ENCODE measurements at places on chromosomes 11 and 22.

DNA sequence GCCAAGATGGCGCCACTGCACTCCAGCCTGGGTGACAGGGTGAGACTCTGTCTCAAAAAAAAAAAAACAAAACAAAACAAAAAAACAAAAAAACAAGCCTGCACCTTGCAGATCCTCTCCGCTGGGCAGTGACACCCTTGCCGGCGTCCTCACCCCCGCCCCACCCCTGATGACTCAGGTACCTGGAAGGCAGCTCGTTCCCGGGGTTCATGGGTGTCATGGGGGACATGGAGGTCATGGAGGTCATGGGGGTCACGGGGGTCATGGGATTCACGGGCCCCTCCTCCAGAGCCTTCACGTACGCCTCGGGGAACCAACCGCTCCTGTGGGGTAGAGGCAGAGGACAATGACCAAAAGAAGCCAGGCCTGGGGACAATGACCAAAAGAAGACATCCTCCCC lies 3.0 kb upstream of the SLC16A8 start:
- no peak for DNase-seq

DNA sequence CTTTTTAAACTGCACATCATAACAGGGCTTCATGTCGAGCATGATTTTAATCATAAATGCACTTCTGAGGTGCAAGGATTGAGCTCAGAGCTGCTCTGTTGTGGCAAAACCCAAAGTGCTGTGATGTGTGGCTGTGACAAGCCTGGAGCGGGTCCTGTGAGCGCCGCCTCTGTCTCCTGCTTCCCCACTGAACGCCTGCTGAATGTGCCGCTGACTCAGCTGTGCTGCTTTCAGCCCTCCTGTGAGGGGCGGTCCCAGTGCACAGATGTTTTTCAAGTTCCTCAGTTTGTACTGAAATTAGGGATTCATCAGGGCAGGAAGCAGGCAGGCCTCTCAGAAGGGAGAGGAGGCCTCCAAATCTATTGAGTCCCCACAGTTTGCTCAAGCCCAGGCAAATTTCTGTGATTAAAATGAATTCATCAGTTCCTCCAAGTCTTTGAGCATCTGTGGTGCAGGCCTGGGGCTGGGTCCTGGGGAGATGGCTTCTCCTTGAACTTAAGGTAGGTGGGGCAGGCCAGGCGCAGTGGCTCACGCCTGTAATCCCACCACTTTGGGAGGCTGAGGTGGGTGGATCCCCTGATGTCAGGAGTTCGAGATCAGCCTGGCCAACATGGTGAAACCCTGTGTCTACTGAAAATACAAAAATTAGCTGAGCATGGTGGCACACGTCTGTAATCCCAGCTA lies 3.0 kb upstream of the GTSE1 start:
- DNase-seq: peak; percentile 69

DNA sequence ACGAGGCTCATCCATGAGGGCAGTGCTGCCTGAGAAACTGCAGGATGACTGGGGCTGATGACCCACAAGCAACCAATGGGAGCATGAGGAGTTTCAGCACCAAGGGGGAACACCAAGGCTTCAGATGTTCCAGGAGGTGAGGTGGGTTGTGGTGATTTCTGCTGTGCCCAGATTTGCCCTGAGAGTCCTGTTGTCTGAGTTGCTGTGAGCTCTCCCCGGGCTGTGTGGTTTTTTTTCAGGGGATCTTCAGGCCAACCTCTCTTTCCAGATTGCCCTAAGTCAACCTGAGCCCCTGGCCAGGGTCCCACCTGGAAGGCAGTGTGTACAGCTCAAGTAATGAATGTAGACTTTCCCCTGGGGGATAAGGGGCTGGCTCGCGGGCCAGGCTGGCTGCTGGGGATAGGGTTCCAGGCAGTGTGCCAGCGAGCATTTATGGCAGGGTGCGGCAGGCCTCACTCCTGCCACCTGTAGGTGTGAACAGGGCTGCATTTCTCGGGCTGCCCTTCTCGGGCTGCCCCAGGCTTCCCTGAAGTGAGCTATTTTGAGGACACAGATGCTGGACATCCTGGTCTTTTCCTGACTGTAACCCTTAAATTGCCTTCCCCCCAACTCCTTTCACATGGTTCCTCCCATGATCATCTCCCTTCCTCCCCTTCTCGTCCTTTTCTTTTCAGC lies 9.8 kb downstream of the SLC22A6 start:
- DNase-seq: peak; percentile 83

- DNase-seq: no peak
Measured at GRCh38 chr11:128095466-128095981, 491.8 kb downstream of the ETS1 start.

GRCh38 chr11:78187366-78188285 lies 800 bp downstream of the KCTD21 start:
- DNase-seq: no peak

DNA sequence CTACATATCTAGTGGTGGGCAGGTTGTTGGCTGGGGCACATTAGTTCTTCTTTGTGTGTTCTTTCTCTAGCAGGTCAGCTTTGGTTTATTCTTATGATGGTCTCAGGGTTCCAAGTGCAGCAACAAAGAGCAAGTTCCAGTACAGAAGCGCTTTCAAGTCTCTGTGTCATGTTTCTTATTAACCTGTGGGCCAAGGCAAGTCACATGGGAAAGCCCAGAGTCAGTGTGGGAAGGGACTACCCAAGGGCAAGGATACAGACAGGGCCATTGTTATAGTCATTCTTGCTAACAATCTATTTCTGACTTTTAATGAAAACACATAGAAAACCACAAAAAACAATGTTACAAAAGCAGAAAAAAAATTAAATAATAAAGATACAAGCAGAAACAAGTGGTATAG lies 754.6 kb downstream of the TBC1D22A start:
- DNase-seq: no peak

DNA sequence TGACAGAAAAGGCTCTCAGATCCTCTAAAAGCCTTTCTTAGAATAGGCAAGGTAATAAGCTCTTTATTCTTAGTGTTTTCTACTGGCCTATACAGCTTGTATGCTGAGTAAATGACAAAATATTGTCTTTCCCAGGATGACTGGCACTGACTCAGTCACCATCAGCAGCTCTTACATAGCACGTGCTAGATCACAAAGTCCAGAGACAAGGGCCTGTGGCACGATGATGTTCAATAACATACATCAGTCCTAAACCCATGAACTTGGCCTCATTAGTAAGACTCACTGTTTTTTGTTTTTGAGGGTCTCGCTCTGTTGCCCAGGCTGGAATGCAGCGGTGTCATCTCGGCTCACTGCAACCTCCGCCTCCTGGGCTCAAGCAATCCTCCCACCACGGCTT lies 42.7 kb downstream of the CELF1 start:
- DNase-seq: no peak

- peak; percentile 54 for DNase-seq
Measured at GRCh38 chr11:67289651-67290479, 762 bp downstream of the ANKRD13D start.

- DNase-seq: peak; percentile 22
Measured at GRCh38 chr11:10155793-10156490, 138.1 kb downstream of the SBF2 start.

- no peak for DNase-seq
Measured at GRCh38 chr11:22465620-22466019, 127.4 kb downstream of the SLC17A6 start.

DNA sequence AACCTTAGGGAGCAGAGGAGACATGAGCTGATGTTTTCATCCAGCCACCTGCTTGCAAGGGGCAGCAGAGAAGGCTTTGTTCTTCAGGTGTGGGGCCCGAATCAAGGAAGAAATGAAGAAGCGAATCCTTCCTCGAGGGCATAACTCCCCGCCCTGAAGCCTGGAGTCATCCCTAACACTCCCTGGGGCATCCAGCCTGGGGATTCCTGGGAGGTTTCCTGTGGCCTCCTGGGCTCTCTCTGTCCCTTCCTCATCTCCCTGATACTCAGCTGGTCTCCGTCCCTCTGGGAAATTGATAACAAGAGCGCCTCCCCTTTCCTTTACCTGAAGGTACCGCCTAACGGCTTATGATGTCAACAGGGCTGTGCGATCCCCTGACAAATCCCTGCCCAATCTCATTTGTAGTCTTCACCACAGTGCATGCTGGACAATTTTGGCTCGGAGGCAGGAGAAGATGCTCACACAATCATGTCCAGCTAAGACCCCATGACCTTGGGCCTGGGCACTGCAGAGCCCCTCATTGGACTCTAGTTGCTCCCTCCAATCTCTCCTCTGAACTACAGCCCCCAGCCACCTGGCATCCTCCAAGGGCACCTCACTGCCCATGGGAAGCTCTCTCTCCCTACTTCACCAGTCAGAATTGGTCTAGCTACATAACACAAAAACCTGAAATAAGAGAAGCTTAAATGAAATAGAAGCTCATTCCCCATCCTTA lies 80.6 kb upstream of the RTL6 start:
- DNase-seq: no peak

GRCh38 chr11:105975128-105975527 lies 46.9 kb downstream of the MSANTD4 start:
- no peak for DNase-seq

- DNase-seq: no peak
Measured at GRCh38 chr22:29988719-29989118, 91.5 kb upstream of the HORMAD2 start.

DNA sequence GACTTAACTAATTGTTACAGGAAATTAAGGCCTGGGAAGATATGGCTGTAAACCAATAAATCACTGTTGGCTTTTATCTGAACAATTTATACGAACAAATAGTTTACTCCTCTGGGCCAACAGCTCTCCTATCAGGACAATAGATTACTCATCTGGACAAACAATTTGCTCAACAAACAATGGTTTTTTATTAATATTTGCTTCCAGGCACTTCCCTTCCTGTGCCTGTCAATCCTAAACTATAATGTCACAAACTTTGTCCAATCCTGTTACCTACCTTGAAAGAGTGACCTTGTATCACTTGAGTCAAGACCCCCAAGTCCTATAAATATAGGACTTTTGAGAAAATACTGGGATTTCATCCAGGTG lies 87.6 kb upstream of the OR9Q1 start:
- DNase-seq: no peak

DNA sequence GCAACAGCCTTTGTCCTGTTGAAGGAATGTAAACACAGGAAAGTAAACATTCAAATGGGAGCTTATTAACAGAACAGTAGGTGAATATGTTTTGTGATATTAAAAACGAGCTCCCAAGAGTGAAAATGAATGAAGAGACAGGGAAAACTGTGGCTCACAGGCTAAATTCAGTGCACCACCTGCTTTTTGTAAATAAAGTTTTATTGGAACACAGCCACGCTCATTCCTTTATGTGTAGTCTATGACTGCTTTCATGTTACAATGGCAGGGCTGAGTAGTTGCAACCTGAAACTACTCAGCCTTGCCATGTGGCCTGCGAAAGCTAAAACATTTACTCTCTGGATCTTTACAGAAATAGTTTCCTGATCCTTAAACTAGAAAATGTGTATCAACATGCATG lies 136.9 kb downstream of the MYO18B start:
- no peak for DNase-seq

- DNase-seq: no peak
Measured at GRCh38 chr22:26740253-26740652, 82.9 kb downstream of the MIAT start.

DNA sequence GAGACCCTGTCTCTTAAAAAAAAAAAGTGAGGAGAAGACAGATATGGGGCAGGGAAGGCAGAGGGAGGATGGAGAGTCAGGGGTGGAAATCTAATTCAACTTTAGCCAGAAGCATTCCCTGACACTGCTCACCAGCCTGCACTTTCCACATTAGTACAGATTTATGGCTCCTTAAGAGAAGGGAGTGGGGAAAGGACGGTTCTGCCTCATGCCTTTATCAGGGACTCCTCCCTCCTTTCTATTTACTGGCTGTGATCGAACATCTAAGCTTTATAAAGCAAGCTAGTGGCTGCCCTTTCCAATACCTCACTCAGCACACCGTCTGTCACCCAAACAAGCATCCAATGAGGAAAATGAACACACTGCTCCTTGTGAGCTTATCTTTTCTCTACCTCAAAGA lies at the start of gene PATE4:
Gene PATE4 (plus strand): TSS at position 301 of the 400 bp plus-strand sequence. CDS start 44 bp downstream, at position 345.
- no peak for DNase-seq

GRCh38 chr11:128522943-128523518 lies 64.3 kb downstream of the ETS1 start:
- no peak for DNase-seq

DNA sequence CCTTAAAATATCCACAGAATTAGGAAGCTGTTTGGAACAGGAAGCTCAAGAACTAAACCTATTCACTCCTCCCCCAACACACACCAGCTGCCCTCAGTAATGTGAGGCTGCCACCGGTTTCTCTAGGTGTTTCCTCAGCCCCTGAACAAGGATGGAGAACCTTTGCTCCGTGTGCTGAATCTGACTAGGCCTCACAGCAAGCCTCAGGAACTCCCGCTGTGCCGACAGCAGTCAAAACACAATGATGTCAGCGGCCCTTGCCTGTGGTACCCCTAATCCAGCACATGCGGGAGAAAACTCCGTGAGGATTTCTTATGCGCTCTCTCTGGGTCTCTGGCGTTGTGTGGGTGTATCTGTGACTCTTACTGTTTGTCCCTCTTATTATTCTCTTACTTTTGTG lies 153.3 kb downstream of the EFCAB6 start:
- DNase-seq: no peak

- no peak for DNase-seq
Measured at GRCh38 chr11:114262681-114263512, 33.3 kb upstream of the NNMT start.

DNA sequence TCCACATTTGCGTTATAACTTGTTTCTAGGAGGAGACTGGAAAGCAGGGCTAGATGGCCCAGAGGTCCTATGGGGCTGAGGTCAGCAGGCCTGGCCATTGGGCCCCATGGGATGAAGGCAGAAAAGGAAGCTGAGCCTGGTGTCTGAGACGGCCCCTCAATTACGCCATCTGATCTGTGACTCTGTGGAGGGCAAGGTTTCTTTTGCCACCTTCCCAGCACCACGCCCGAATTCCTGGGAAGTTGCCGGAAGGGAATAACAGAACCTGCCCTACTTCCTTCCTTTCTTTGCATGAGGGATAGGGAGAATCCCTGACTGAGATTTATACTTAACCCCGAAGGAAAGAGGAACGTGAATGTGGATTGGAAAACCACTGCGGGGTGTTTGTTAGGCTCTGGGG lies 118.1 kb downstream of the MPPED1 start:
- no peak for DNase-seq
